SW 1271 (cell line): ENCODE measurements at places on chromosomes 1 and 21.

GRCh38 chr1:33298623-33299277 is 22.1 kb downstream of the A3GALT2 start:
- no peak for DNase-seq

DNA sequence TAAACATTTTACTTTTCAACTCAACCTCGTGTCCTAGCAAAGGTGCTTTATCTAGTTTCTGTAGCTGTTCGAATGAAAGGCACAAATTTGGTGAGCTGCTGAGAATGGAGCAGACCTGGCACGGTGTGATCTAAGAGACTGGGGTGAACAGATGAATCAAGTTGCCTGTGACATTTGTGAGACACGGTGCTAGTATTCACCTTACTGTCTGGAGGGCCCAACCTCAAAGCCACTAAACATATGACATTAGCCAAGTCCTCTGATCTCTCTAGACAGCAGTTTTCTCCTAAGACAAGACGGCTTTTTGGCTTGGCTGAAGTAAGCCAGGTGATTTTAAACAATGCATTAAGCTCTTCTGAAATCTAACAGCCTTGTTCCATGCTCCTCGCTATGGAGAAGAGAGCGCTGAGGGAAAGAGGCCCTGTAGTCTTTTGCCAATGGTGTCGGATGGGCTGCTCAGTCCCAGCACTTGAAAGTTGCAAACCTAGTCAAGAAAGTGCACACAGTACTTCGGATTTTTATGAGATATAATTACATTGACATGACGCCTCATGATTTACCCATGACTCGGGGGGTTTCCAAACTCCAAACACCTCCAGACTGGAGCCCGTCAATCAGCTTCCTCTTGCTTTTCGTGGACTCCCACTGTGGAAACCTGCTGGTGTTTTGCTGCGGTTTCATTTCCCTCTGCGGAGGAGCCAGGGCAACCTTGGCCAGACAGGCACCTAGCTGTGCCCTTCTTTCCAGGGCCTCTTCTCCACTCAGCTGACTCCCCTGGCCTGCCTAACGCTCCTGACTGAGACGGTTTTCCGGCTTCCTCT is 794 bp upstream of the TOR3A start:
- no peak for DNase-seq

DNA sequence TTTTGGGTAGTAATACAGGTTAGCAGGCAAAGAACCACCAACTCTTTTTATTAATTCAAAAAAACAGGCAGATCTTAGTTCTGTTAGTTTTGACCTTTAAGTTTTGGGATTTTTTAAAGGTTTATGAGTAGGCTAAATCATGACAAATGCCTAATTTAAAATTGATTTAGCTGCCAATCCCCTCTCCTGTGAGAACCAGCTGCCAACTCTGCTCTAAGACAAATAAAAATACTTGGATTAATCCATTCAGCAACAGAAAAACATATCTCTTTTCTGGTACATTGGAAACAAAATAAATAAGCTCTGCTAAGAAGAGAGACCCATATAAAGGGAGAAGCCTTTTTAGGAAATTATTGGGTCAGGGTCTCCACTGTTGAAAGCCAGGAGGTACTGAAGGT is 160.8 kb downstream of the NTMT2 start:
- DNase-seq: no peak

GRCh38 chr1:9314711-9315379 is 22.2 kb downstream of the SPSB1 start:
- DNase-seq: no peak

- DNase-seq: no peak
These were observed 16.9 kb downstream of the DYRK3 start for GRCh38 chr1:206651958-206652890.

GRCh38 chr21:45285266-45285931 is 2.3 kb downstream of the POFUT2 start:
- no peak for DNase-seq

DNA sequence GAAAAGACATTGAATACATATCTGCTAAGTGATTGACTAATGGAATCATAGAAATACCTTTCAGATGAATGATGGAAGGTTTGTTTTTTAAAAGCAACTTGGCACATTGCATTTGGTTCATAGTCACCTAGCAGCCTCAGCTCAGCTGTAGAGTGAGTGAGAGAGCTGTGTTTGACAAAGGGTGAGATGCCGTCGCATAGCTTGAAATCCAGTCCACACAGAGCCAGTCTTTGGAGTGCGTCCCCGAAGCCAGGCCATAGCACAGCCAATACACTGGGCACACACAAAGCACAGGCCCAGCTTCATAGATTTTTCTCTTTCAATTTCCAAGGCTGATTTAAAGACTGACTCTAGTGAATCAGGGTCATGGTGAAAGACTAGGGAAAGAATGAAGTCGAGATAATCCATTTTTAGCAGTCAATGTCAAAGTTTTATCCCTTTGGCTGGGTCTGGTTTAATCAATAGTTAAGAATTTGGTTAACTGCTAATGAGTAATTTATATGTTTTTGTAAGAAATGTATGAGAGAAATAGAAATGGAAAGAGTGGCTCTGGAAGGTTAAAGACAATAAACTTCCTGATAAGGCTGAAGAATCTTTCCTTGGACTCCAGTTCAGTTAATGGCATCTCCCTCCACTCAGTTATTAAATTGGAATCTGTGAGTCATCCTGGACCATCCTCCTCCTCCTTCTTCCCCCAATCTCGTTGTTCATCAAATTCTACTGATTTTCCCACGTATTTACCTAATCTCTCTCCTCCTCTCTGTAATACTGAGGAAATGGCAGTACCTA is 101.2 kb upstream of the IRF2BP2 start:
- DNase-seq: no peak

DNA sequence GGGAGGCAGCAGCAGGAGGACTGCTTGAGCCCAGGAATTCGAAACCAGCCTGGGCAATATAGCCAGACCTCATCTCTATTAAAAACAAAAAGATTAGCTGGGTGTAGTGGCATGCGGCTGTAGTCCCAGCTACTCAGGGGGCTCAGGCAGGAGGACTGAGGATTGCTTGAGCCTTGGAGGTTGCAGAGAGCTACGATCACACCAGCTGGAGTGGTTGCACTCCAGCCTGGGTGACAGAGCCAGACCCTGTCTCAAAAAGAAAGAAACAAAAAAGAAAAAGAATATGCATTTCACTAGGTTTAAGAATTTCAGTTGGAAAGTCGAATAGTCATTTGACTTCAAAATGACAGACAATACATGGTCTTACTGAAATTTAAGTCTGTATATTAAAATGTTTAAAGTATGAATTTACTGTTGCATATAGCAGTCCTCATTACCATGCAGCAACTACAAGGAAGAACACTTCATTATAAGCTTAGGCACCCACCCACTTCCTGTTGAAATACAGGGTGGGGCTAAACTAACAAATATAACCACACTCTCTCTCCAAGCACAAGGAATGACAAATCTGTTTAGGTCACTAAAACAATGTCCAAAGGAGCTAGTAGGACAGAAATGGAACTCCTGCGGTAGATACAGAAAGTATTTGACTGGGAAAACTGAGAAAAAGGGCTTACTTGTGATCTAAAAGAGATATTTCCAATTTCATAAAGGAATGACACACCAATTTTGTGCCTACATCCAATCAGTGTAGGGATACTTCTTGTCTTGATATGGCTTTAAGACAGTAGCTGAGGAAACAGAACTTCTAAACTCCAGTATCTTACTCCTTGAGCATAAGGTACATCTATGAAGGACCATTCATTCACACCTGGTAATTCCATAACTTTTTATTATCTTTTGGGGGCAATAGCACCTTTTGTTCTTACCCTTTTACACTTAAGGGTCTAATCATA is 44.1 kb downstream of the GPR3 start:
- no peak for DNase-seq

DNA sequence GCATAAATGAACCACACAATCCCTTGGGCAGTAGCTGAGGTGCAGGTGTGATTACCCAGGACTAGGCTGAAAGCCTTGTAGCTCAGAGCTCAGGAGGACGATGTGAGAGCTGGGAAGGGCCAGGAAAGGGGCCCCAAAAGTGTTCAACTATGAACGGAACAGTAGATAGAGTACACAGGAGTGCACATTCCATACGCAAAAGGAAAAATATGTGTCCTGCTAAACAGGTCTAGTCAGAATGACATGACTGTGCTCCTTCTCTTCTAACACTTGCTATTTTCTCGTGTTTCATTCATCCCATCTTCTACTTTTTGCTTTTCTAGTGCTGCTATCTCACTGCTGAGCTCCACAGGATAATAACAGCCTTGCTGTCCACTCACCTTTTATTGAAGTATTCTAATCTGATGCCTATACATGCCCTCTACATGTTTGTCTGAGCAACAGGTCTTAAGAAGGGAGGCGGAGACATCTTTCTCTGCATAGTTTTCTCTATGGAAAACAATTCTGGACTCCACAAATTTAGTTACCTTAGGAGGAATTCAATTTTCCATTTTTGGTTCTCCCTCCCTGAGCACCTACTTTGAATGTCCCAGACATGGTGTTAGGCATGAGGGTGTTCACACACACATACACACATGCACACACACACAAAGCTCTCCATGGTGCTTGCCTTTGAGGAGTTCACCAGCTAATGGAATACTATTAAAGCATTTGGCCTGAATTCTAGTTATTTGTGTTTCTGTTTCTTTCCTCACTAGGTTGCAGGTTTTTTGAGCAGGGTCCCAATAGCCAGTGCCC is 3.4 kb downstream of the S100A10 start:
- DNase-seq: peak; percentile 41

DNA sequence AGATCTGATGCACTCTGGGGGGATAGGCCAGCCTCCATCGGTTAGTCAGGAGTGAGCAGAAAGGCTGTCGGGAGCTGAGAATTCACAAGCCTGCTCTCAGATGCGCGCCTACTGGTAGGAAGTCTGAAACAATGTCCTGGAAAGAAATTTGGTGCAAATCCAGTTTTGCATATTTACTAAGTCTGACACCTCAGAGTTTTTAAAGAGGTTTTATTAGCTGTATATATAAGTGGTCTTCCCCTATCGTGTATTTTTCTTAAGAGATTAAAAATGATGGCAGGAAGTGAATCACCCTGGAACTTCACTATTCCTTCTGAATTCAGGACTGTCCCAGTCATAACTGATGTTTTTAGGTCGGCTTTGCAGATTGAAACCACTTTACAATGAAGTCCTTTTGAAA is 99.8 kb upstream of the C1orf105 start:
- DNase-seq: no peak

DNA sequence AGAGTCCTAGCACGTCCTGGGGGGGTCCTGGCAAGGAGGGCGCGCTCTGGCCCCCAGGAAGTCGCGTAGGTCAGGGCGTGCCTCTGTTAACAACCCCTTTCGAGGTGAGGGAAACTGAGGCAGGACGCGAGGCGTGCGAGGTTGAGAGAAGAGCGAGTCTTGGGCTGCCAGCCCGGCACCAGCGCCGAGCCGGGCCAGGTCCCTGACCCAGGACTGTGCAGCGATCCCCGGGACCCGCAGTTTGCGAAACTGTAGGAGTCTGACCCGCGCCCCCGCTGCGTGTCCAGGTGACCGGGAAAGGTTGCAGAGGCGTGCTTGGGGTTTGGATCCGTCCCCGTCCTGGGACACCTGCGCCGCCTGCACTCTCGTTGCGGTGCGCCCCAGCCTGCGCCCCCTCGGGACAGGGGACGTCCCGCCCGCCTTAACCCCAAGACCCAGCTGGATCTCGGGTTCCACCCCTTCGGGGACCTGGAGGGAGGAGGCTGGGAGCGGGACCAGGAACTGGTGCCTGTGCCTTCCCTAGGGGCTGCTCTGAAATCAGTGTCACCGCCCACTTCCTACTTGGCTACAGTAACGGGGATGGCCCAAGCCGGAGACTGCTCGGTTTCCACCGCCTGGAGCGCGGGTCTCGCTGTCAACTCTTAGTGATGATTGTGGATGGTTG is 493 bp downstream of the DISC1 start:
- no peak for DNase-seq
